Activated CD4-positive, alpha-beta memory T cell treated with anti-CD3 and anti-CD28 coated beads, Interleukin-2, amount 10 ng/mL, durations not matched to agents 7 days and 5 days (primary cell): ENCODE measurements at places on chromosomes 13 and 19.

DNA sequence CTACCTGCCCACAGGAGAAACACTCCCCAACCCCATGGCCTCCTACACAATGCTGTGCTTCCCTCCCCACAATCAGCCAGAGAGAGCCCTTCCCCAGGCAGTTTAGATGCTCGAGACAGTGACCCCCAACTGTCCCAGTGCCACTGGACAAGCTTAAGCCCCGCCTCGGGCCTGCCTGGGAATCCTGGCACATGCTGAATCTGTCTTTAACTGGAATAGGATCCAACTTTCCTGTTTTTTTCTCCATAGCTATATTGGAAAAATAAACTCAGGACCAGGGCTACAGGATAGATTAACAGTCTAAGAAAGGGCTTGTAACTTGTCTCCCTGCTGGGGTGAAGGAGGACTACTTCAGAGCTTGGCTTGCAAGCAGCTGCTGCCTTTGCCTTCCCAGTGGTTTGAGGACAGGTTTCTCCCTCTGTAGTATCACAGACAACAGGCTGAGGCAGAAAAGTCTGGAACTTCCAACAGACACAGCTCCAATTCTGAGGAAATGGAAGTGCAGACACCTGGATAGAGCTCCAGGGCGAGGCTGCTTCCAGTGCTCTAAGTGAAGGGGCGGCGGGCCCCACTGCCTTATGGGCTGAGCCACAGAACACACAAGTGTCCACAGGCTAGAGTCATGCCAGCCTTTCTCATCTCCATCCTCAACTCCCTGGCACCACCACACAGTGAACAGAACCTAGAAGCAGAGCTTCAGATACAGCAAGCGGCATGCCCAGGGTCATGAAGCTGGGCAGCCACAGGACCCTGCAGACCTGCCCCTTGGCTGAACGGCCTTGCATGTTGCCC, 228.3 kb downstream of the TUBA3C start:
- DNase-seq, result no peak

GRCh38 chr13:95644601-95645052, at the start of gene DZIP1:
Gene DZIP1, minus strand, starts transcription at chr13:95644706. Its CDS starts 2,677 bp downstream, at chr13:95642029.
- DNase-seq, result peak; percentile 39

GRCh38 chr13:106484537-106485193, 50.8 kb downstream of the EFNB2 start:
- no peak for DNase-seq

GRCh38 chr13:27504868-27505194, 54.5 kb upstream of the MTIF3 start:
- no peak for DNase-seq

- DNase-seq, result no peak
These were observed 1921.1 kb downstream of the OLFM4 start for GRCh38 chr13:54949735-54950134.
